ENCODE measurements at places on chromosomes 1 and 21.

GRCh38 chr1:6103111-6103853 is 57.6 kb downstream of the KCNAB2 start:
- peaks cover 8% of the 10 kb centered on the region for H3K36me3 ChIP-seq
- no peak overlapping the region for H3K4me3 ChIP-seq
- H3K27ac ChIP-seq, result no peak overlapping the region
- DNase-seq, result no peak

GRCh38 chr1:91864017-91864700 is 21.8 kb downstream of the TGFBR3 start:
- no peak overlapping the region for H3K27ac ChIP-seq
- H3K27me3 ChIP-seq, result no peaks in the 10 kb centered on the region
- H3K36me3 ChIP-seq, result peaks cover 27% of the 10 kb centered on the region
- no peak for DNase-seq

GRCh38 chr1:192707978-192708547 is 72.1 kb downstream of the RGS13 start:
- no peak overlapping the region for H3K27ac ChIP-seq
- DNase-seq, result no peak
- no peak overlapping the region for H3K4me3 ChIP-seq
- H3K36me3 ChIP-seq, result no peaks in the 10 kb centered on the region
- peaks cover 2% of the 10 kb centered on the region for H3K27me3 ChIP-seq

GRCh38 chr1:59026472-59026948 is 242.7 kb upstream of the JUN start:
- H3K36me3 ChIP-seq, result no peaks in the 10 kb centered on the region
- DNase-seq, result no peak
- H3K4me3 ChIP-seq, result no peak overlapping the region
- H3K27me3 ChIP-seq, result no peaks in the 10 kb centered on the region
- H3K4me1 ChIP-seq, result peaks cover 9% of the 10 kb centered on the region

DNA sequence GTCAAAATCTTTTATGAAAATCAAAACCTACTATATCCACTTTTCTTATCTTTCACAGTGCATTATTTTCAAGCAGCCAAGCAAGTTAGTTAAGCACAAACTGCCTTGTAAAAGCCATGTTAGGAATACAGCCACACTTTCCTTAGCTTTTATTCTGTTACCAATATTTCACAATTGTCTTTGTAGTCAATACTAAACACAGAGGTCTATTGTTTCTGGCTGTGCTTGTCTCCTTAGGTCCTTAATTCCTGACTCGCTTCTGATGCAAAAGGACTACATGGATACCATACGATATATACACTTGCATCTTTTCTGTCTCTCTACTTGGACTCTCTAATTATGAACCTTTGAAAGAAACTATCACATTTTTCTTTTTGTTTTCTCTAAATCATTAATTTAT is 331.8 kb downstream of the NEGR1 start:
- no peak for DNase-seq
- no peaks in the 10 kb centered on the region for H3K4me1 ChIP-seq
- no peak overlapping the region for H3K4me3 ChIP-seq
- H3K36me3 ChIP-seq, result no peaks in the 10 kb centered on the region
- no peak overlapping the region for H3K27ac ChIP-seq
- H3K27me3 ChIP-seq, result no peaks in the 10 kb centered on the region

- H3K36me3 ChIP-seq, result peaks cover 26% of the 10 kb centered on the region
- no peaks in the 10 kb centered on the region for H3K27me3 ChIP-seq
- H3K27ac ChIP-seq, result peak overlapping the region; percentile 95
- H3K4me1 ChIP-seq, result peaks cover 29% of the 10 kb centered on the region
- peak; percentile 64 for DNase-seq
Observed at GRCh38 chr1:117928881-117929342, 509 bp downstream of the GDAP2 start.

GRCh38 chr1:21924503-21925005 is 12.6 kb downstream of the HSPG2 start:
- H3K4me1 ChIP-seq, result no peaks in the 10 kb centered on the region
- DNase-seq, result no peak
- no peaks in the 10 kb centered on the region for H3K36me3 ChIP-seq
- no peak overlapping the region for H3K4me3 ChIP-seq

GRCh38 chr1:66642992-66643391 is 109.0 kb downstream of the SGIP1 start:
- H3K4me3 ChIP-seq, result no peak overlapping the region
- H3K36me3 ChIP-seq, result no peaks in the 10 kb centered on the region
- no peak for DNase-seq
- H3K27ac ChIP-seq, result no peak overlapping the region

DNA sequence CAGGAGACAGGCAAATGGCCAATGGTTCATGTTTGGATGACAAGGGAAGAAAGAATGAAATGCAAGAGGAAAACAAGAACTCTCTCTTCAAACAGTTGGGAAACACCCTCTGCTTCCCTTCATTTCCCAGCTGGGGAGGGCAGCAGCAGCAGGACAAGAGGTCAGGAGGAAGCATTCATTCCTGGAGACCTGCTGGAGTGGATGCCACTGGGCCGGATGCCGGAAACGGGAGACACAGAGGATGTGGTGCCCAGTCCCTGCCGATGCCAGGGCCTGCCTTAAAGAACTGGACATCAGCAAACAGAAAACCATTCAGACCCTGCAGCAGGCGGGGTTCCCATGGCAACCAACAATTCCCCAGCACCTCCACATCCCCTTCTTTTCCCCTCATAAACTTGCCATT is 102.3 kb upstream of the ZNF648 start:
- no peaks in the 10 kb centered on the region for H3K4me1 ChIP-seq
- H3K27ac ChIP-seq, result no peak overlapping the region
- peaks cover 15% of the 10 kb centered on the region for H3K27me3 ChIP-seq
- no peaks in the 10 kb centered on the region for H3K36me3 ChIP-seq

GRCh38 chr1:61569303-61569621 is 155.7 kb downstream of the TM2D1 start:
- H3K27me3 ChIP-seq, result peaks cover 8% of the 10 kb centered on the region
- H3K36me3 ChIP-seq, result no peaks in the 10 kb centered on the region
- no peak for DNase-seq
- H3K4me3 ChIP-seq, result no peak overlapping the region

DNA sequence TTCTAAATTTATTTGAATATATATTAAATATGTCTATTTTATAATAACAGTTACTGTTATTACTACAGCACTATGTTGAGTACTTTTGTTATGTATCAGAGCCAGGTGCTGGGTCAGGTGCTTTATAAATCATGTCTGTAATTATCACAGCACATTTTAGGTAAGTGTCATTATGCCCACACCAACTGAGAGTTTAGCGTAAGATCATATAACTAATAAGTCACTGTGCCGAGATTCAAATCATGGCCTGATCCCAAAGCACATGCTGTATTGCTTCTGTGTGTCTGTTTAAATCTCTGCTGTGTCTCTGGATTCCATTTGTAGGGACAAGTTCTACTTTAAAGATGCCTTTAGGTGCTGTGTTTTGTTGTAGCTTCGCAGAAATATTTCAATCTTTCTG is 1.9 kb downstream of the GPSM2 start:
- H3K27ac ChIP-seq, result no peak overlapping the region
- peaks cover 10% of the 10 kb centered on the region for H3K36me3 ChIP-seq
- H3K27me3 ChIP-seq, result no peaks in the 10 kb centered on the region

GRCh38 chr1:195851804-195852203 is 756.4 kb downstream of the KCNT2 start:
- H3K4me1 ChIP-seq, result no peaks in the 10 kb centered on the region
- no peaks in the 10 kb centered on the region for H3K27me3 ChIP-seq
- H3K4me3 ChIP-seq, result no peak overlapping the region
- H3K36me3 ChIP-seq, result no peaks in the 10 kb centered on the region
- H3K27ac ChIP-seq, result no peak overlapping the region
- DNase-seq, result no peak

DNA sequence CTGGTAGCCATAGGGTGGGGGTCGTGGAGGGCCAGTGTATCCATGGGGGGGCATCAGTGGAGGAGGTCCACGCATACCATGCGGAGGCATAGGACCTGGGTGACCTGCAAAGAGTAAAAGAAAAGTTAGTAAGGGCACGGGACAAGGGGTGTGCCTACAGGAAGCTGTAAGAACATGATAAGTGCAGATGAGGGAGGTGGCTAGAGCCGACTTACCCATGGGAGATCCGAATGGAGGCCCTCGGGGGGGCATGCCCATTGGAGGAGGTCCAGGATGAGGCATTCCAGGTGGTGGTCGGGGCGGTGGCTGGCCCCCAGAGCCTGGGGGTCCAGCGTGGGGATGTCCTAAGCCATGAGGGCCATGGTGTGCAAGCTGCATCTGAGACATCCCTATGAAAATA is 4.0 kb downstream of the SF3B4 start:
- no peak overlapping the region for H3K4me3 ChIP-seq
- H3K4me1 ChIP-seq, result peaks cover 31% of the 10 kb centered on the region
- peaks cover 2% of the 10 kb centered on the region for H3K27me3 ChIP-seq
- DNase-seq, result no peak
- H3K36me3 ChIP-seq, result peaks cover 57% of the 10 kb centered on the region

Data from effector memory CD8-positive, alpha-beta T cell (primary cell).